ENCODE measurements at places on chromosomes 1 and 21.

- DNase-seq = no peak
Measured at GRCh38 chr1:204502241-204502640, 7.6 kb upstream of the PIK3C2B start.

DNA sequence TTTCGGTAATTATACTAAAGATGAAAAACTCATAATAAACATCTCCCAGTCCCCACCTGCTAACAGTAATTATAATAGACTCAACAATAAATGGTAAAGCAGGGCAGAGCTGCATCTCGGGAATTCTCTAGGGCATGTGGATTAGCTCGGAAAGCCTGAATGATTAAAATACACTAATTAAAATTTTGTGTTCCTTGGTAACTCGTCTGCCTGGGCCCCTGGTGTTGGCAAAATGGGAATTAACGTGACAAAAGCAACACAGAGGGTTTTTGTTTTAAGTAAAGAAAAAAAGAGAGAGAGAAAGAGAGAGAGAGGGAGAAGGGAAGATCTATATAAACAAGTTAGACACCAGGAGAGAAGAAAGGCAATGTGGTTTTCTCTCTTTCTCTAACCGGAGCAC, 62.1 kb downstream of the CASZ1 start:
- DNase-seq = no peak

DNA sequence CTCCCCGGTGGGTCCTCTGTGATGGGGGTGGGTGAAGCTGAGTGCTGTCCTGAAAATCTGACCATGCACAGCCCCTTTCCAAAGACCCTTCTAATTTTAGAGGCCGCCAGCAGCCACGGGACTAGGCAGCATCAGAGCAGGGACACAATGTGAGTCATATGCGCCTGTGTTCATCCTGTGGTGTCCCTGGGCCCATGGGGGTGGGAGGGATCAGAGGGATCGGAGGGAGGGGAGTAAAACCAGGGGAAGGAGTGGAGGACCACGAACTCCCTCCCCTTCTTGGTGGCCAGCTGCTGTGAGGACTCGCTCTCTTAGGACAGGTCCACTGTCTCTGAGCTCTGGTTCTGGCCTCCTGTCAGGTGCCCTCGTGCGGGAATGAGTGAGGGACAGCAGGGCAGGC, 61.5 kb downstream of the ADARB1 start:
- DNase-seq = no peak

GRCh38 chr1:217389895-217390294, 241.0 kb downstream of the GPATCH2 start:
- DNase-seq = no peak

- DNase-seq = no peak
Measured at GRCh38 chr1:165726841-165727240, 28.5 kb upstream of the ALDH9A1 start.

GRCh38 chr21:44616591-44616926, 4.7 kb downstream of the KRTAP10-8 start:
- DNase-seq = no peak

DNA sequence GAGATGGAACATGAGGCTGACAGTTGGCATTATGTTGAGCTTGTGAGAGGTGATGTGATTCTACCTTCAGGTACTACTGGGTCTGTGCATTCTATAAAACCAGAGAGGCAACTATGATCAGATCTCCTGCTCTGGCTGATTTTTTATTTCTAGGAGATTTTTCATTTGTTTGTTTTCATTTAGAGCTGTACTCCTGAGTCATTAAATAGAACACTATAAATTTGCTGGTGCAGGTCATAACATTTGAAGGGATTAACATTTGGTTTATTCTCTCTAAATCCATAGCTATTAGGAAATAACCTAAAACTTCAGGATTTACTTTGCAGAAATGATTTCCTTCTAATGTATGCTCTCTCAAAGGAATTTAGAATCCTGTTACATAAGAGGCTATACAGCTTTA, 42.9 kb downstream of the MAGI3 start:
- DNase-seq = no peak
